A549 treated with AZD2906 at 1 μM for 4 hours (cell line): ENCODE measurements at places on chromosomes 7 and 10. TPM values are rescaled to one million over a fixed set of nuclear protein-coding genes. Genes with fewer than 3 reads are reported as not detected.

The PLCE1 gene
- total RNA-seq = 6.8 to 8.8 TPM (median 8.0 TPM) in 5 replicates

The PPA1 gene
- 224 to 282 TPM (median 236 TPM) in 5 replicates for total RNA-seq

The PNLIP gene
- 0.13 to 0.28 TPM (median 0.14 TPM) in 4 of 5 replicates, not detected in the other for total RNA-seq

The MYH16 gene
- total RNA-seq = 0.27 to 0.41 TPM (median 0.34 TPM) in 5 replicates

The SLC26A5 gene
- total RNA-seq = not detected in 5 replicates

The XPNPEP1 gene
- total RNA-seq = 30.3 to 37.9 TPM (median 33.4 TPM) in 5 replicates

The PRKCQ gene
- total RNA-seq = 3.3 to 4.5 TPM (median 3.8 TPM) in 5 replicates

The ZP3 gene
- 16.1 to 21.6 TPM (median 19.7 TPM) in 5 replicates for total RNA-seq

The OR6B1 gene
- total RNA-seq = not detected in 5 replicates

The LIPK gene
- not detected in 5 replicates for total RNA-seq

The SDK1 gene
- total RNA-seq = 0.38 to 0.67 TPM (median 0.53 TPM) in 5 replicates

The HYCC1 gene
- total RNA-seq = 15.2 to 27.7 TPM (median 18.7 TPM) in 5 replicates

The RTKN2 gene
- 0.75 to 1.0 TPM (median 0.85 TPM) in 5 replicates for total RNA-seq

The PTPRZ1 gene
- total RNA-seq = 0.02 TPM in 1 of 5 replicates, not detected in the others
